ENCODE measurements at places on chromosomes 5 and 9. TPM values are rescaled to one million over a fixed set of nuclear protein-coding genes. Genes with fewer than 3 reads are reported as not detected.

The PCDHGB1 gene
- total RNA-seq: 2.5 TPM

The FOXE1 gene
- not detected for total RNA-seq

The SLIT3 gene
- total RNA-seq: 30.0 TPM

The NTNG2 gene
- 0.36 TPM for total RNA-seq

The TLE4 gene
- total RNA-seq: 34.2 TPM

The FRMD3 gene
- 8.6 TPM for total RNA-seq

The LRRC19 gene
- total RNA-seq: 0.83 TPM

The FOXD4L6 gene
- total RNA-seq: not detected

The PKD2L2 gene
- 0.36 TPM for total RNA-seq

The INSL6 gene
- total RNA-seq: not detected

The ALDH7A1 gene
- total RNA-seq: 16.6 TPM

The PCSK1 gene
- 1.8 TPM for total RNA-seq

The TOR4A gene
- total RNA-seq: 3.9 TPM

The CORO2A gene
- total RNA-seq: 1.2 TPM

The SLC45A2 gene
- 0.27 TPM for total RNA-seq

The ANXA6 gene
- 333 TPM for total RNA-seq

The EIF4E1B gene
- not detected for total RNA-seq

The POMT1 gene
- total RNA-seq: 21.9 TPM
